ENCODE measurements at places on chromosomes 2 and 18. TPM values are rescaled to one million over a fixed set of nuclear protein-coding genes. Genes with fewer than 3 reads are reported as not detected.

FHOD3 gene
- total RNA-seq = 45.0 TPM

- DNase-seq = no peak
Measured at GRCh38 chr2:37052600-37053332, 31.4 kb downstream of the HEATR5B start.

GRCh38 chr2:235669983-235670962 is 176.4 kb downstream of the AGAP1 start:
- peak; percentile 81 for DNase-seq

DCDC2C gene
- 0.30 TPM for total RNA-seq

- DNase-seq = peak; percentile 34
Measured at GRCh38 chr2:27807476-27807875, 36.0 kb downstream of the MRPL33 start.

DNA sequence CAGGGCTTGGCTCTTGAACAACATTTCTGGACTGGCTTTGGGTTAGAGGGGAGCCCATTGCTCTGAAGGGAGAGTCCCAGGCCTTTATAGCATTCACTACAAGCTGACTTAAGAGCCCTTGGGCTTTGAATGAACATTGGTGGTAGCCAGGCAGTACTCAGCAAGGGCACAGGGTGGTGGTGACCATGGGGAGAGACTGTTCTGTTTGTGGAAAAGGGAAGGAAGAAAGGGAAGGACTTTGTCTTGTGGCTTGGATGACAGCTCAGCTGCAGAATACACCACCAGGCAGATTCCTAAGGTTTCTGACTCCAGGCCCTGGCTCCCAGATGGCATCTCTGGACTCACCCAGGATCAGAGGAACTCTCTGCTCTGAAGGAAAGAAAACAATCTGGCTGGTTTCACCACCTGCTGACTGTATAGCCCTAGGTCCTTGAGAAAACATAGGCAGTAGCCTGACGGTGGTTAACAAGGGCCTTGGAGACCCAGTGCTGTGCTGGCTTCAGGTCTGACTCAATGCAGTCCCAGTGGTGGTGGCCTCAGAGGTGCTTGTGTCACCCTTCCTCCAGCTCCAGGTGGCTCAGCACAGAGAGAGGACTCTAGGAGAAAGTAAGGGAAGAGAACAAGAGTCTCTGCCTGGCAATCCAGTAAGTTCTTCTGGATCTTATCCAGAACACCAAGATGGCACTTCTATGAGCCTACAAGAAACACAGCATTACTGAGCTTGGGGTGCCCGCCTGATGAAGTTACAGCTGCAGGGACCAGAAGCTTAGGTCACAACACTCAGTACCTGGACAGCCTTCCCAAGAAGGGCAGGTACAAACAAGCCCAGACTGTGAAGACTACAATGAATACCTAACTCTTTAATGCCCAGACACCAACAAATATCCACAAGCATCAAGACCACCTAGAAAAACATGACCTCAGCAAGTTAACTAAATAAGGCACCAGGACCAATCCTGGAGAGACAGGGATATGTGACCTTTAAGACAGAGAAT is 16.4 kb upstream of the ABCB11 start:
- DNase-seq = no peak

- no peak for DNase-seq
Measured at GRCh38 chr2:181841079-181841478, 50.5 kb upstream of the ITPRID2 start.

DNA sequence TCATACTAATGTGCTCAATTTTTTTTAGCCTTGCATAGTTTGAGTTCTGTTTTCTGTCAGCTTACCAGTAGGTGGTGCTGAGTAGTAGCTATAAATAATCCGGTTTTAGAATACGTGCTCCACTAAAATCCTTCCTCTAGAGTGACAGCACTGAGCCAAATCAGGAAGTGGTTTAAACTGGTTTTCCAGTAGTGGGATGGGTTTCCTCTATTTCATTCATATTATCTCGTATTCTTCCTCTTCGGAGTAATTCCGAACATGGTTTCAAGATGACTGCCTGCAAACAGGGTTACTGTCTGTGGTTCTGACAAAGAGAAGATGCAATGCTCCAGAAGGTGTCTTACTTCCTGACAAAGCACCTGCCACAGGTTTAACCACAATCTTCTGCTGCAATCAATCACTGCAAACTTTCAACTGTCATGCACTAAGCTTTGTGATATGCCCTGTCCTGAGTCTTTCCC is 496.9 kb upstream of the VRK2 start:
- DNase-seq = no peak

DNA sequence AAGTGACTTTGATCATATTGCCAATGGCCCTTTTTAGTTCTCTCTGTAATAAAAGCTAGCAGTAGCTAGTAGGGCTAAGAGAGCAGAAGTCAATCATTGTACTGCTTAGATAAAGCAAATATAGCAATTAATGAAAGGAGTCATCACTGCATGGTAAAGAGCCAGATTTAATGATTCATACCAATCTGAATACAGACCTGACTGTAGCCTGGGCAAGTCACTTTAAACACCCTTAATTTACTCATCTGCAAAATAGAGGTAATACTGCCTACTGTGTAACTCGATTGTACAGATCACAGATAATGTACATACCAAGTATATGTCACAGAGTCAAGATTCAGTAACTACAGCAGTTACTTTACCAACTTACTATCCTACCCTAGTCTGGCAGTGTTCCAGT is 63.6 kb downstream of the ASXL2 start:
- no peak for DNase-seq

DNA sequence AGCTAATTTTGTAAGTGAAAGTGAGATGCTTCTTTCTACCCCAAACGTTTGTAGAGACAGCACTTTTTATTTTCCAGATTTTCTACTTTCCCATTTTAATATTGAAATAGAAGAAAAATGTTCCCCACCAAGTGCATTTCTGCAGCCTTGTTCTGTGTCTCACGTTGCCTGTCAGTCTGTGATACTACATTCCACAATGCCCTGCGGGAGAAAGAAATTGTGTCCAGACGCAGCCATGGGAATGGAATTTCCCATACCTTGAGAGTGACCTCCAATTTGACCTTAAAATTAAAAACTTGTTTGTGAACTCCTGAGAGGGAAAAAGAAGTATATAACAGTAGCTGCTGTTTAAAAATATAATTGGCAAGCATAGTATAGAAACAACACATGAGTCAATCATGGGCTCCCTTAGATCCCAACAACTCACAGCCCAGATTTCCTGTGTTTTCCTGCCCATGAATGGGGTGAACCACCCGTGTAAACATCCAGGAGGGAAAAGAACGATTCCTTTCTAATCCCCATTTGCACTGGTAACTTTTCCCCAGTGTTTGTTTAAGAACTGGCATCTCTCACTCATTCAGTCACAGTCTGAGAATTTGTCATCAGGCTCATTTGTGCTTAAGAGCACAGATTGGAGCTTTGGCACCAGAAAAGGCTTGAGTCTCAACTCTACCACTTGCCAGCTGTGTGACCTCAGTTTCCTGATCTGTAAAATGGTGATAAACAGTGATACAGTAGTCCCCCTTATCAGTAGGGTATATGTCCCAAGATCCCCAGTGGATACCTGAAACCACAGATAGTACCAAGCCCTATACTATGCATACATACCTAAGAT is 166.1 kb upstream of the ZNF521 start:
- DNase-seq = no peak

DNA sequence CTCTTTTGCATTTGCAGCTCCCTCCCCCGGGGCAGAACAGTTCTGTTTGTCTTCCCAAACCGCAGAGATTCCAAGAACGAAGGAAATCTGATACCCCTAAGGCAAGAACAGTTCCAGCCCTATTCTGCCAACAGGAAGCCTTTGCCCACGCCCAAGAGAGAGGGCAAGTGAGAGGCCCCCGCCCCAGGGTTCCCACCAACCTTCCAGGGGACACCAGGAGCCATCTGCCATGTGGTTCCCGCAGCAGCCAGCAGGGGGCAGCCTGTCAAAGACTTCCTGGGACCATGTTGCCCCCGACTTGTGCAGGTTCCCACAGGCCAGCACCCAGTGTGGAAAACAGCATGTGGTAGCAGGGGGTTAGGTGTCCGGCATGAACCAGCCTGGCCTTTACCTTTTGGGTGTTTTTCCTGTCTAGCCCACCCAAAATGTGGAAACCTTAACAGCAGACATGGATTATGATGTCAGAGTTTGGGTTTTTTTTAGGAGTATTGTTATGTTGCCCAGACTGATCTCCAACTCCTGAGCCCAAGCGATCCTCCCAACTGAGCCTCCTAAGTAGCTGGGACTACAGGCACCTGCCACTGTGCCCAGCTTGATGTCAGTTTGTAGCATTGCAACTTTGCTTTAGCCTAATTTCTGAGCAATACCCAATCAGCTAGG is 21.7 kb upstream of the EFHD1 start:
- DNase-seq = peak; percentile 37

- DNase-seq = no peak
Measured at GRCh38 chr2:45105050-45105582, 95.9 kb upstream of the SIX2 start.

- DNase-seq = no peak
Measured at GRCh38 chr2:99490623-99491461, 1.0 kb upstream of the REV1 start.

DNA sequence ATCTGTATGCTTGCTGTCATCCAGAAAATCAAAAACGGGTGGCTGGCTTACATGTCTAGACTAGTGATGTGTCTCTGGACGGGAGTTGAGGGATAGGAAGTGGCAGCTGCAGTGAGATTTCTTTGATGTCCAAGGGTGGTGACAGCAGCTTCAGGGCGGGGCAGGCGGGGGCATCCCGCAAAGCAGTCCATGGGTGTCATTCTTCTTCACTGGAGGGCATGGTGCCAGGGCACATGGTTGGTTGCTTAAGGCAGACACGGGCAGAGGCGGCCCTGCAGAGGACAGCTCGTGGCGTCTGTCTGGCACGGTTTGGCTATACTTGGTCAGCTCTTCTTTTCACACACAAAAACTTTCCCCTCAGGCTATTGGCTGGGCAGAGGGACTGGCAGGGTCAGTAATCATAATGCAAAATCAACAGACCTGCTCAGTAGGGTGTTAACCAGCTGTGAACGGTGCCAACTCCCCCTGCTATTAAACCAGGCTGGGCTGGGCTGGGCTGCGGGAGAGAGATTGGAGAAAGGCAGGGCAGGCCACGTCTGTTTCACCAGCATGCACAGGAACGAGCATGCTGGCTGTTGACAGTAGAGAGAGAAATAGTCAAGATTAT is 63.7 kb downstream of the COL4A3 start:
- peak; percentile 83 for DNase-seq

DNA sequence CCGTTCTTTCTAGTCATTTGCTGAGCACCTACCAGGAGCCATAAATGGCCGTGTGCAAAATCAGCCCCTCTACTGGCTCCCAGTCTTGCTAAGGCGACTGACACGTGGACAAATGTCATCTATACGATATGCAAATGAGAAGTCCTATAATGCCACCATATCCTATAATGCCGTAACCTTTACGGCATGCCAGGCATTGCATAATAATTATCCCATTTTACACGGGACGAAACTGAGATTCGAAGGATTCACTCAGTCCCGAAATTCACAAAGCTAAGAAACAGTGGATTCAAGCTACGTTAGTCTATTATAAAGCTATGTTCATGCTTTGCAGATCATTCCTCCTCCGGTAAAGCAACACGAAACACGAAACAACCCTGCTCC is 34.1 kb upstream of the RNF149 start:
- no peak for DNase-seq

RTKN gene
- 12.9 TPM for total RNA-seq

GRCh38 chr2:169362894-169363559 is 693 bp upstream of the LRP2 start:
- no peak for DNase-seq

DNA sequence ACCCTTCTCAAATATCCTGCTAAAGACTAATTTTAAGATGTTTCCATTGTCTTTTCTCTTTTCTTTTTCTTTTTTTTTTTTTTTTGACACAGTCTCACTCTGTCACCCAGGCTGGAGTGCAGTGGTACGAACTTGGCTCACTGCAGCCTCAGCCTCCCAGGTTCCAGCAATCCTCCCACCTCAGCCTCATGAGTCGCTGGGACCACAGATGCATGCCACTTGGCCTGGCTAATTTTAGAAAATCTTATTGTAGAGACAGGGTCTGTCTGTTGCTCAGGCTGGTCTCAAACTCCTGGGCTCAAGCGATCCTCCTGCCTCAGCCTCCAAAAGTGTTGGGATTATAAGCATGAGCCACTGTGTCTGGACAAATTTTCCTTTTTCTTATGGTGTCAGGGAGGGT is 167.5 kb downstream of the MCFD2 start:
- DNase-seq = no peak

DNA sequence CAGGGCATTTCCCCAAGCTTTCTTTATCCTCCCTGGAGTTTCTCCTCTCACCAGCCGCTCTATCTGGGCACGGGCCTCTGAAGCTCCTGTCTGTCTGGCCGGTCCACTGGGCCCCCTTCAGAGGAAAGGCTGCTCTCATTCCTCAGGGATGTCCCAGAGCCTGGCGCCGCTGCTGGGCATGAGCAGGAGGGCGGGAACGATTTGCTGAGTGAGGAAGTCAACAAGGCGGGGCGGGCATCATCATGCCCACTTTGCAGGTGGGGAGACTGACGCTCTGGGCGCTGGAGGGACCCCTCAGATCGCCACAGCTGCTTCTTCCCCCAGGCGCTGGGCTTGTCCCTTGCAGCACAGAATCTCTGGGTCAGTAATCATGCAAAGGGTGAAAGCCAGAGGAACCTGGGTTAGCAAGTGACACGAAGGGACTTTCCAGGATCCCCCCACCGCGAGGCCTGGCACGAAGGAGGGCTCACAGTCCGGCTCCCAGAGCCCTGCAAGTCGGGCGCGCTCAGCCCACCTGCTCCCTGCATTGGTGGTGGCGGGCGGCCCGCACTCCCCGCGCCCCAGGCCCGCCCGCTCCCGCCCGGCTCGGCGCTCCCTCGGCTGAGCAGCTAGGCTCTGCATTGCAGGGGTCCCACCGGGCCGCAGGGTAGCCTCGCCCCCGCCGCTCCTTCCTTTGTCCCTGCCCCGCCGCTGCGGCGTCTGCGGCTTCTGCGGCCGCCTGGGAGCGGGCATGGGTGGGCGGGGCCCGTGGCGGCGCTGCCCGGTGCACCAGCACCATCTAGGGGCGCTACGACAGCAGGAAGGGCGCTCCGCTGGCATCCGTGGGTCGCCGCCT is 157.8 kb downstream of the CYRIA start:
- DNase-seq = peak; percentile 52

DNA sequence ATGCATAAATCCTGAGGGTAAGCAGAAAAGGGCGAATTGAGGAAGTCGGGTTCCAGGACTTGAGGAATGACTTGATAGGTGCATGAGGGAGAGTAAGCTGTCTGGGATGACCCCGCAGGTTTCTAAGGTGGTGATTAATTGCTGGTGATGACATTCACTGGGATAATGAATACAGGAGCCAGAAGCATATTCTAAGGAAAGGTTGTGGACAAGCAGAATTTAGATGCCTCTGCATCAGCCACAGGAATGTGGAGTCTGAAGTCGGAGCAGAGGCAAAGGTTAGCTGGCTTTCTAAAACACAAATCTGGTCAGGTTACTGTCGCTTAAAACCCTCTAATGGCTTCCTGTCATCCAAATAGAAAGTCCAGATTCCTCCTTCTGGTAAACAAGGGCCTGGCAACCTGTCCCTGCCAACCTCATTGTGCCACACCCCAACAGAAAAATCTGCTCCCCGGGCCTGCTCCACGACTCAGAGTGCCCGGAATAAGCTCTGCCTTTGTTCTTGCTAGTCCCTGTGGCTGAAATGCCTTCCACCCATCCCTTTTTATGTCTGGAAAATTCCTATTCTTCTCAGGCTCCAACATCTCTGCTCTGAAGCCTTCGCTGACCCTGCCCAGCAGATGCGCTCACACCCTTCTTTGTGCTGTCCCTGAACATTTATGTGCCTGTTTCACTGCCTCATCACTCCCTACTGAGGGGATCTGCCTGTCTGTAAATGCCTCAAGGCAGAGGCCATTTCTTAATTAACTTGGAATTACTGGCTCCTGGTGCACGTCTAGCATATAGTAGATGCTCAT is 11.3 kb upstream of the TMEM214 start:
- DNase-seq = no peak

GRCh38 chr2:32436150-32436549 is 79.3 kb downstream of the BIRC6 start:
- DNase-seq = no peak

All from adrenal gland (tissue), 19 donors.